Left colon (tissue), 2 donors: ENCODE measurements at places on chromosomes 7 and 10.

- no peak for DNase-seq
Observed at GRCh38 chr10:2745666-2746065, 321.7 kb upstream of the PFKP start.

- DNase-seq = no peak
Observed at GRCh38 chr7:51471210-51471980, 154.8 kb upstream of the COBL start.

- no peak for DNase-seq
Observed at GRCh38 chr10:78981257-78981969, 87.4 kb upstream of the ZMIZ1 start.

DNA sequence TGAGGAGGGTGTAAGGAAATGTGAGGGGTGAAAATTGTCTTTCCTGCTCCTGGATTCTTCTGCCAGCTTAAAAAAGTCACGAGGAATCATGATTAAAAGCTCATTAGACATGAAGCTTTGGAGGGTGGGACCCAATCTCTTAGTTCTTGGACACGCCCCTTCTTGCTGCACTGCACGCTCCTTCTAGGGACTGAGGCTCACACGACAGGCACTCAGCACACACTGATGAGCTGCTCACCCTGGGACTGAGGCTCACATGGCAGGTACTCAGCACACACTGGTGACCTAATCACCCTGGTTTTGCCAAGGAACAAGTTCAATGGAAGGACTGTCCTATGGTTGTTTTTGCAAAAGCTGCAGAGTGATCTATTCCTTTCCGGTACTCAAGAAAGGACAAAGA lies 65.8 kb upstream of the ELMO1 start:
- no peak for DNase-seq
